Activated naive CD8-positive, alpha-beta T cell treated with anti-CD3 and anti-CD28 coated beads, Interleukin-2, amount 50 U/mL, for 16 hours (primary cell): ENCODE measurements at places on chromosomes 12 and 14.

DNA sequence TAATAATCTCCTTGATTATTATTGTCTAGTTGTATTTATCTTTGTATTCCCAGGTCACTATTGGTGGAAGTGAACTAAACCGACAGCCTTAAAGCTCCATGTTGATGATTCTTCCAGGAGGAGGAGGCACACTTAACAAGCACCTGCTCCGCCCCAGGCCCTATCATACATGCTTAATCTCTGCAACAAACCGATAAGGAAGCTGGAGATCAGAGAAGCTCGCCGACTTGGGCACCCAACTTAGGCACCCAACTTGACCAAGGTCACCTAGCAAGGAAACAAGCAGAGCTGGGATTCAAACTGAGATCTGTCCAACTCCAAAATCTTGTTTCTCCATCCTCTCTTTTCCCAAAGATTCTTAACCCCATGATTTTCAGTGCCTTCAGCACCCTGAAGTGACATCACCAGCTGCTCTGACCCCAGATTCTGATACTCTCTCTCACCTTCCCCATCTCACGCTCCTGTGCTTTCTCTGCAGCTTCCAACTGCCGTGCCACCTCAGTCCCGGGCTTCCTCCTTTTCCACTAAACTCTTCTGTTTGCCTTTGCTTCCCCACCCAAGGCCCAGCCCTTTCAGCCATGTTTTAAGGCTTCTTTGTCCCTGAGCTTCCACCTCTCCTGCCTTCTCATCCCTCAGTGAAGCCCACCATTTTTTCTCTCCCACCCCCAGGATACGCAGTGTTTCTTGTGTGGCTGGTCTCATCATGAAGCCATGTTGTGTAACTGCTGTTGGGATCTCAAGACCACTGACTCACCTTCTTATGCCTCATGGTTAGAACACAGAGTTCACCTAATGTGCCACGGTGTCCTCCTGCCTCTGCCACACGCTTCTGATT is 6.6 kb upstream of the KRT18 start:
- no peak for DNase-seq

- no peak for DNase-seq
Observed at GRCh38 chr14:103133210-103134140, 10.2 kb downstream of the TNFAIP2 start.

DNA sequence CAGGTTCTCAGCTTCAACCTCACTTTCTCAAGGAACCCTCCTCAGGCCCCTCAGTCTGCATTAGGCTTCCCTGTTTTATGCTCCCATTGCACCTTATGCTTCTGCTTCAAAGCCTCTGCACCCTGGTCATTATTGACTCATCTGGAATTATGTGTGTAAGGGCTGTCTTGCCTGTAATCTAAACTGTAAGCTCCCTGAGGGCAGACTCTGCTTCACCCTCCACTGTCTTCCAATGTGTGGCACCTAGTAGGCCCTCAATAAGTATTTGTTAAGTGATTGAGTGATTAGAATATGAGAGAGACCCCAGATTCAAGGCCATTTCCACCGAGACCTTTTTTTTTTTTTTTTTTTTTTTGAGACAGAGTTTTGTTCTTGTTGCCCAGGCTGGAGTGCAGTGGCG is 79.1 kb downstream of the VCPKMT start:
- DNase-seq = no peak

DNA sequence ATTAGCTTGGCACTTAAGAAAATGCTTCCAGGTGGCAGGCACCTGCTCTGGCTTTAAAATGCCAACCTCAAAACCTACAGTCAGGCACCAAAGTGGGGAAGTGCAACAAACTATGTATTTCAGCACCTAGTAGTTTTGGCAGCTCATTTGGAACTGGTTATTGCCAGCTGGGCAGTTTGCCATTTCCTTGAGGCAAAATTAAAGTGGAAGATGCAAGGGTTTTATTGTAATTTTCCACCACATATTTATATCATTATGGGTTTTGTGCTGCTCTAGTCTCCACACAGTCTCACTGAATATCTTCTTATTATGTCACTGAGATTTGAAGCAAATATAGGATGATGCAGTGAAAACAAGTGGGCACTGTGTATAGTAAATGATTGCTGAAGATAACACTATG is 117.0 kb downstream of the PRKD1 start:
- no peak for DNase-seq

GRCh38 chr14:91264151-91265150 is 19.9 kb upstream of the GPR68 start:
- no peak for DNase-seq

- DNase-seq = no peak
Observed at GRCh38 chr14:87152693-87153092, 840.3 kb downstream of the GALC start.

- DNase-seq = no peak
Observed at GRCh38 chr14:45947830-45948229, 694.8 kb upstream of the MIS18BP1 start.

DNA sequence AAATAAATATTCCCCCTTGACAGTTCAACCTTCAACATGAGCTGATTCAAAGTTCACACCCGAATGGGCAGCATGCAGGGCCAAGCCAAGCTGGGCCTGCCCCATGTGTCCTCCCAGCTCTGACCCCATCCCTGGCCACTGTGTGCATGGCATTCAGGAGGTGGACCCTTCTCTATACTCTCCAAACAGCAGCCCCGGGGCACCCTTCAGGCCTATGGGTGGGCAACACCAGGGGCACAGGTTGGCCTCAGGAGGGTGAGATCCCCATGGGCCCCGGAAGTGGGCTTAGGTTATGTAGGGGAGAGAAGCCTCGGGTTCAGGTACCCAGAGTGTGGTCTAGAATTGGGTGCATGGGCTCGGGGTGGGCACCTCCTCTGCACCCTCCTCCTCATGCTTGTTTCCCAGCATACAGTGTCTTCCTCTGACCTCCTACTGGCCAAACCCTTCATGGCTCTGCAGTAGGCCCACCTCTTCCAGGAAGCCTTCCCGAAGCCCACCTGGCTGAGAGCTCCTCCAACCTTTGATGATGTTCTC is 31.5 kb upstream of the BCL7A start:
- no peak for DNase-seq

DNA sequence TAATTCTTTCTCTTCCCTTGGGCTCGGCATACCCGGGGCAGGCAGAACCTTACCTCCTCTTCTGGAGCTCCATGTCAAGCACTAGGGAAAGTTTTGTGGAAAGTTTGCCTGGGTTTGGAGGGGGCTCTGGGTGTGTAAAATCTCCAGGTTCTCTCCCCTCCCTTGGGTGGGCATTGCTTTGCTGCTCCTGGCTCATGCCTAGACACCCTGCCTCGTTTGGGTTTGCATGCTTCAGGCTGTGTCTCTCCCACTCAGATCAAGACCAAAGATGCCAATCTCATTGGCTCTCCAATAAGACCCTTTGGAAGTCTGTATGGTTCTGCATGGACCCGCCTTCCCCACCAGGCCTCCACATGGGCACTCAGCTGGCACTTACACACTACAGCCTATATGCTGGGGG is 6.2 kb upstream of the KRT2 start:
- DNase-seq = no peak

DNA sequence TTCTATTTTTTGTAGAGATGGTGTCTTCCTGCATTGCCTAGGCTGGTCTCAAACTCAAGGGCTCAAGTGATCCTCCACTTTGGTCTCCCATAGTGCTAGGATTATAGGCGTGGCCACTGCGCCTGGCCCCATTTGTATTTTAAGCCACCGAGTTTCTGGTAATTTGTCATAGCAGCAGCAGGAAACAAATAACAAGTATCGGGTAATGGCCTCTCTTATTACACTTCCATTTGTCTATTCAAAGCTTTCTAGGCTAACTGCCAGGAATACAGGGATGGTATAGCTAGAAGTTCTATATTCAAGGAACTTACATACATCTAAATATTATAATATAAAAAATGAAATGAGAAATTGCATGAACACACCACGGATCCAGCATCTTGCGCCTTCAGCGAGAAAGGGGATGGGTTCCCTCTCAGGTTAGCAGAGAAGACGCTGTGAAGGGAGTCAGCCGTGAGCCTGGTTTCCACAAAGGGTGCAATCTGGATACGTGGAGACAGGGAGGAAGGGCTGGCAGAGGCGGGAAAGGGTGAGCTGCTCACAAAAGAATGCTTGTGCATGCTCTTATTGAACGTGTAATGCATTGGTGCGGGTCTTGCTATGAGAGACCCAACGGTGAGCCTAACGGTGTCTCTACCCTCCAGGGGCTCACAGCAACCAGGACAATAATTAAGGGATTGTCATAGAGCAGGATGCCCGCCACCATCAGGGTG is 9.5 kb downstream of the BDKRB1 start:
- no peak for DNase-seq

- DNase-seq = no peak
Observed at GRCh38 chr14:101193845-101194372, 290.4 kb upstream of the RTL1 start.

- DNase-seq = no peak
Observed at GRCh38 chr12:96808587-96808986, 98.5 kb upstream of the NEDD1 start.

GRCh38 chr14:54763761-54764160 is 138.9 kb downstream of the GCH1 start:
- no peak for DNase-seq

- no peak for DNase-seq
Observed at GRCh38 chr12:91937706-91938105, 207.9 kb downstream of the BTG1 start.

- no peak for DNase-seq
Observed at GRCh38 chr12:58703866-58704265, 216.4 kb downstream of the LRIG3 start.

DNA sequence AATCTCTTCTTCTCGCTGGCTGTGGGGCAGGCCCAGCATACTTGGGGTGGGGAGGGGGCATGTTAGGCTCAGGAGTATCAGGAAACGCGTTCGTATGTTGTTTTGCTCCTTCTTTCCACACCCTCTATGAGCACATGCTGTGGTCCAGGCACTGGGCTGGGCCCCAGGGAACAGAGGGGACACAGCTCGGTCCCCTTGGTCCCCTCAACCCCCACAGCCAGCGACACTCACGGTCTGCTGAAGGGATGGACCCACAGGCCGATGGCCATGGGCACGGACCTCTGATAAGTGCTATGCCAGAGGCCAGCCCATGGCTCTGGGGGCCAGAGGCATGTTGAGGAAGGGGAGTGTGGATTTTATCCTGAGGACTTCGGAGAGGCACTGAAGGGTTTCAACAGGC is 6.2 kb downstream of the IFI27 start:
- DNase-seq = no peak

GRCh38 chr12:130460611-130461446 is 123.1 kb downstream of the PIWIL1 start:
- DNase-seq = no peak

- no peak for DNase-seq
Observed at GRCh38 chr12:99722690-99723486, 75.3 kb downstream of the GARIN6 start.

DNA sequence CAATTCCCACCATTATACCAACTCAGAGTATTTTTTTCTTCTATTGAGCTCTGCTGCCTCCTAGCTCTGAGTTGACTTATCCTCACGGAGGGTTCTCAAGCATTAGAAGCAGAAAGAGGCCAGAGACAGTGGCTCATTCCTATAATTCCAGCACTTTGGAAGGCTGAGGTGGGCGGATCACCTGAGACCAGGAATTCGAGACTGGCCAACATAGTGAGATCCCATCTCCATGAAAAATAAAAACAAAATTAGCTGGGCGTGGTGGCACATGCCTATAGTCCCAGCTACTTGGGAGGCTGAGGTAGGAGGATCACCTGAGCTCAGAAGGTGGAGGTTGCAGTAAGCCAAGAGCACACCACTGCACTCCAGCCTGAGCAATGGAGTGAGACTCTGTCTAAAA is 21.0 kb downstream of the HPD start:
- no peak for DNase-seq

DNA sequence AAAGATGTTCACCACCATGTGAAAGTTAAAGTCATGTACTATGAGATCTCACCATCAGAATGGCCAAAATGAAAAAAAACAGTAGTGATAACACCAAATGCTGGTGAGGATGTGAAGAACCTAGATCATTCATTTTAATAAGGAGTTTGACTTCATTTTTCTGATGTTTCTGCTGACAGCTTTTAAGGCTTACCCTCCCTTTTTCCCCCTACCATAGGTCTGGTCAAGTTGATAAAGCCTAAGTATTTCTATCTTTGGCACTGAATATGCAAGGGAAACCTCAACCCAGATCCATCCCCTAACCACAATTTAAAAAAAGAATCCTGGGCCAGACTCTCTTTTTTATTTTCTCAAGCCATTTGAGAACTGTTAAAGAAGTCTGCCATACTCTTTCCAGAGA is 689.6 kb upstream of the FOXG1 start:
- DNase-seq = no peak

GRCh38 chr12:80142640-80143039 is 43.3 kb downstream of the OTOGL start:
- no peak for DNase-seq

DNA sequence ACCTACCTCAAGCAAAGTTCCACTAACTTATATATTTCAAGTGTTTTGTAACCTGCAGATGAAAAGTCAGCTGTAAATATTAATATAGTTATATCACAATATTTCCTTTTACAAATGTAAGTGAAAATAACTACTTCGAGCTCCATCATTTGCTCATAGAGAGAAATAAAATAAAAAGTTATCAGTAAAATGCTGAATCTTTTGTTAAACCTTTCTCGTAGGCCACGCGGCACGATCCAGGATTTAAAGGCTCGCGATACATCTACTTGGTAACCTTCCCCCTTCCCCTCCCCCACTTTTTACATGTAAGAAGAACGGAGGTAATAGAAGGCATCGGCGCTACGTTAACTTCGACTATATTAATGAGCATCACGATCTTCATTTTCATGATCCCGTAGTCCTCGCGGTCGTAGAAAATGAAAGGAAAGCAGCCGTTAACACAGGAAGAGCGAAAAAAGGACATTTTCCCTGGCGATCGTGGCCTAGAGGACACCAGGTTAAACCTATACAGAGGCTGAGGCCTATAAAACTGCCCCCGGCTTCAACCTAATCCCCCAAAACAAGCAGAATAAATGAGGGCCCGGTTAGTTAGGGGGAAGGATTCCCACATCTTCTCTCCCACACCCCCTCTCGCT is 508 bp downstream of the HNRNPC start:
- no peak for DNase-seq

DNA sequence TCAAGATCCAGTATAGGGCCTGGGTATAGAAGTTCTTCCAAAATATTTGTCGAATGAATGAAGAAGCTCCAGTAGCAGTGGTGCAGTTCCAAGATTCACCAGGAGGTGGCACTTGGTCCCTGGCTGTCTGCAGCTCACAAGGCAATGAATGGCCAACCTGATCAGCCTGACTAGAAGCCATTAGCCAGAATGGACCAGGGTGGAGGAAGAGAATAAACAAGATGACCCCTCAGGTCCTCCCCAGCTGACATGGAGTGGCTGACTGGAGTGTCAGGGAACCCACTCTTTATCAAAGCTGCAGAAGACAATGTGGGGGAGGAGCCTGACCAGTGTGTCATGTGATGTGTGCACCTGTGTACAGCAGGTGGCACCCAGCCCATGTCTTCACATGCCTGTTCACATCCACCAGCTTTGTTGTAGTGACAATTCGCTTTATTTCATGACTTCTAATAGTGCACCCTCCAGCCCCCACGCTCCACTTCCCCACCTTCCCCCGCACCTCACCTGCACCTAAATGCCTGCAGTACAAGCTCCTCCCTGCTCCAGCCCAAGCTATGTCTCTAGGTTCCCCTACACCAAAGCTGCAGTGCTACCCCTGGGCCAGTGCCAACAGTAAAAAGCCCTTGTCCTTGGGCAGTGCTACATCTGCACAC is 3.0 kb downstream of the LTBP2 start:
- DNase-seq = peak; percentile 72

- DNase-seq = no peak
Observed at GRCh38 chr14:64960762-64961276, 11.3 kb downstream of the RAB15 start.

GRCh38 chr14:50773632-50774541 is 57.1 kb downstream of the NIN start:
- DNase-seq = no peak
